ENCODE measurements at places on chromosomes 5 and 9. TPM values are rescaled to one million over a fixed set of nuclear protein-coding genes. Genes with fewer than 3 reads are reported as not detected.

MLANA gene
- 1.2 TPM for total RNA-seq

DNA sequence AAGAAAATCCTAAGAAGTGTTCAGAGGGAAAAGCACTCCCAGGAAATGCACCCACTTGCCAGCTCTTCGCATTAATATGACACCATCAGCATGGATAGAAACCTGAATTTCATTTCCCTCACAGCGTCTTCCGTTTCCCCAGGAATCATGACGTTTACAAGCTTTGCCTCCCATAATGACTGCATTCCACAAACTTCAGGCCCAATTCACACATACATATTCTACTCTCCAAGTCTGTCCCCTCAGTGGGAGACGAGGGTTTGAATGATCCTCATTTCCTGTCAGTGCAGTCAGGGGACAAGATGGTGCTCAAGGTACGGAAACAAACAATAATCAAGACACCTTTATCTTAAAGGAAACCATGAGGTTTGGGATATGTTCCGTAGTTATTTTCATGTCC, 44.9 kb upstream of the MAN2A1 start:
- DNase-seq = no peak

CCDC192 gene
- total RNA-seq = not detected

RANBP3L gene
- total RNA-seq = 36.4 TPM

LCNL1 gene
- total RNA-seq = 0.72 TPM

- no peak for DNase-seq
Observed at GRCh38 chr5:2147504-2148311, 265.0 kb upstream of the IRX4 start.
